ENCODE measurements at places on chromosomes 6 and 20.

GRCh38 chr6:12314751-12315150, 24.6 kb downstream of the EDN1 start:
- DNase-seq, result no peak

DNA sequence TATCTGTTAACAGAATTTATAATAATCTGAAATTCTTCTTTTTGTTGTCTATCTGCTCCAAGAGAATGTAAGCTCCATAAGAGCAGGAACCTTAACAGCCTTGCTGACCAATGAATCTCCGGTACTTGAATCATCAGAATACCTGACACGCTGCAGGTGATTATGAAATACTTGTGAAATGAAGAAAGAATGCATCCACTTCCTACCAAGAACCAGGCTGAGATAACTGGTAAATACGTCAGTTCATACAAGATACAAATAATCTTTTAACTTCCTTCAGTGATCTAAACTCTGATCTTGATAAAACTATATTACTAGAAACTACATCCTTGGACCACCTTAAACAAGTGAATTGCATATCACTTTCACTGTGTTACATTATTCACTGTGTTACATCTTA, 116.2 kb downstream of the MAP3K5 start:
- DNase-seq, result no peak

GRCh38 chr20:8228315-8228714, 96.2 kb downstream of the PLCB1 start:
- no peak for DNase-seq

DNA sequence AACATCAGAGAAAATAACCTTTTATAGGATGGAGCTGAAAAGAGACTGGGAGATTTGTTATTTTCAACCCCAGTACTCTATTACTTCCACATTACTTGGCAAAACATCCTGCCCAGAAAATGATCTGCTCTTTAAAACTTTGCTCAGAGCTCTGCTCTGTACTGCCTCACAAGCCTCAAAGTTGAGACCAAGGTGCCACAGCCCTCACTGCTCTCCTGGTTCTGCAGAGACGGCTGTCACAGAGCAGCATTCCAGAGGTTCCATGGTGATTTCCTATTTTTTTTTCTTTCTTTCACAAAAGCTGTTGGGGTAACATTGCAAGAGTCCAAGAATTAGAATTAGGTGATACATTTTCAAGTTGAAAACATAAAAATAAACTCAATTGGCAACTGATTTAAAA, 155.2 kb downstream of the UBE3D start:
- DNase-seq, result no peak

DNA sequence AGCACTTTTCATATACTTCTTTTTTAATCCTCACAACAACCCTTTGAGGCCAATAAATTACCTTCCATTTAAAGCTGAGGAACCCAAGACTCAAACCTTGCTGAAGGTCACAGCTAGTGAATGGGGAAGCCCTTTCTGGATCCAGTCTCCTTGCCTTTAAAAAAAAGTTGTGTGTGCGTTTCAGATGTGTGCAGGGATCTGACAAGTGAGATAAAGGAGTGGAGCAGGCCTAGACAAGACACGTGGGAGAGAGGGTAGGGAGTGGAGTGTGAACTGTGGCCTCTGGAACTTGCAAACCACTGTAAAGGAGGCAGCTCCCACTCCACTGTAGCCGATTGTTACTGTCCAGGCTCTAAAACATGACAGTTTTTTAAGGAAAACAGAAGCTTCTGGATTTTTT, 1.9 kb downstream of the KLHL32 start:
- DNase-seq, result no peak

GRCh38 chr6:284486-284885, 7.8 kb upstream of the DUSP22 start:
- DNase-seq, result no peak

DNA sequence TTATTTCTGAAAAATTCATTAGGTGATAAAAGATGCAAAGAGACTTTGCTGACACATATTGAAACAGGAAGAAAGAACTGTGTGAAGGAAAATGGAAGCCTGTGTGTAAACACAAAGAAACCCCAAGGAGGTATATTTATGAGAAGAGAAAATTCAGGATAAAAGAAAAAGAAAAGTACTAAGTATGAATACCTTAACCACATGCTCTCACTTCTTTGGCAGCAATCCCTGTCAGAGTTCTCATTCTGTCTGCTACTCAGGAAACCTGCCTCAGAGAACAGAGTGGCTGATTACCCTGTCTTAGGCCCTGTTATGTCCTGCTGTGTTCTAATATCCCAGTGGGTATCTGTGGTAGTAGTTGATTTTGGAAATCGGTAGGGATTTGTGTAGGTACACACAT, 457.9 kb downstream of the TBC1D32 start:
- DNase-seq, result no peak

DNA sequence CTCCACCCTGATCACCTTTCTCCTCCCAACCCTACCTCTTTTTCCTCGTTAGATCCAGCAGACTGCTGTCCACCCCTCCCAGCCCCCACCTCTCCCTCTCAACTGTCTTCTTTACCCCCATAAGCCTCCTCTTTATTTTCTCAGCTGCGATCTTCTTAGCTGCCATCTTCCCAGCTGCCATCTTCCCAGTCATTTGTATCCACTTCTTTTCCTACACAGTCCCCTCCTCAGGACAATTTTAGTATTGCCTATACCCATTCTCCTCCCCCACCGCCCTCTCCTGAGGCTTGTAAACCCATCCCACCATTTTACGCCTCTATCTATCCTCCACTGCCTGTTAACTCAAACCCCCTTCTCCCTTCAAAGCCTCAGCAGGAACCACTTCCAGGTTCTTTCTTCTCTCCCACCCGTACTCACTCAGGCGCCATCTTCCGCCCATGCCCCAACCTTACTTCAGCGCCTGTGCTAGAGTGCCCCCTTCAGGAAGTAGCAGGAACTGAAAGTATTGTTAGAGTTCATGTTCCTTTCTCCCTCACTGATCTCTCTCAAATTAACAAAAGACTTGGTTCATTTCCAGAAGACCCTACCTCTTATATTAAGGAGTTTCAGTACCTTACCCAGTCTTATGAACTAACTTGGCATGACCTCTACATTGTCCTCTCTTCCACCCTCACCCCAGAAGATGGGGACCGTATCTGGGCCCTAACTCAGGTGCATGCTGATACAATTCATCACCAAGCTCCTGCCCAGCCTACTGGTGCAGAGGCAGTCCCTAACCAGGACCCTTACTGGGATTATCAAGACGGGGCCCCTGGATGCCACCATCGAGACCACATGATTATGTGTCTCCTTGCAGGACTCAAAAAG, 236.0 kb downstream of the ADGRG6 start:
- DNase-seq, result peak; percentile 14

- DNase-seq, result no peak
Measured at GRCh38 chr6:116697480-116697879, 16.5 kb downstream of the KPNA5 start.

- peak; percentile 36 for DNase-seq
Measured at GRCh38 chr20:44683263-44684046, 31.7 kb upstream of the CCN5 start.

DNA sequence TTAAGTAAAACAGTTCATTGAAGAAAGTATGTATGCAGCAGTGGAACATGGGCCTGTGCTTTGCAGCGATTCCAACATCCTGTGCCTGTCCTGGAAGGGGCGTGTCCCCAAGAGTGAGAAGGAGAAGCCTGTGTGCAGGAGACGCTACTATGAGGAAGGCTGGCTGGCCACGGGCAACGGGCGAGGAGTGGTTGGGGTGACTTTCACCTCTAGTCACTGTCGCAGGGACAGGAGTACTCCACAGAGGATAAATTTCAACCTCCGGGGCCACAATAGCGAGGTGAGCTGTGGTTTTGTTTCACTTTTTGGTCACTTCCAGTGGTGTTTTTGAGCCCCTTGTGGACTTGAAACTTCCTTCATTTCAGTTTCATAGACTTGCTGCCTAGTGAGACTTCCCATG, 1.7 kb downstream of the TULP4 start:
- DNase-seq, result no peak

DNA sequence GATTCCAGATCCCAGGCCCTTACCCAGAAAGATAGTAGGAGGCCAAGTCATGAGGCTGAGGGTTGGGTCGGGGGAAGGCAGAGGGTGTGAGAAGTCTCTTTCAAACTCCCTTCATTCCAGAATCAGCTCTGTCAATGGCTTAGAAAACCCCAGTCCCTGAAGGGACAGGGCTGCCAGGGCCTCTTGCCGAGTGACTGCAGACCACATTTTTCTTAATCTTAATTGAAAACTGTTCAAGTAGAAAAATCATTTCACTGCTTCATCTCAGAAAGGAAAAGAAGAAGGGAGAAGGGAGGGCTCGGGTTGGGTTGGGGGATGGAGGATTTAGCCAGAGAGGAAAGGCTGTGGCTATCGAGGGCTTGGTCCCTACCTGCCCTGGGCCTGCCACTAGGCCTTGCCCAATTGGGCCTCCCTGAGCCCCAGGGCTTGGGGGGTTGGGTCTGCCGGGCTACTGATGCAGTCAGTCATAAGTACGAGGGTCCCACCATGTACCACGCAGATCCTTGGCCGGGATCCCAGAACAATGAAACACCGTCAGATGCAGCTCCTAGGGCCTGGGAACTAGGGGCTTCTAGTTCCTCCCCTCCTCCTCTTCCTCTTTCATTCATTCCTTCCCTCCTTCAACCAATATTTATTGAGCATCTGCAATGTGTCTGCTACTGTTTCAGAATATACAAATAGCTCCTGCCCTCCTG, 44.0 kb upstream of the CTNNBL1 start:
- DNase-seq, result no peak

DNA sequence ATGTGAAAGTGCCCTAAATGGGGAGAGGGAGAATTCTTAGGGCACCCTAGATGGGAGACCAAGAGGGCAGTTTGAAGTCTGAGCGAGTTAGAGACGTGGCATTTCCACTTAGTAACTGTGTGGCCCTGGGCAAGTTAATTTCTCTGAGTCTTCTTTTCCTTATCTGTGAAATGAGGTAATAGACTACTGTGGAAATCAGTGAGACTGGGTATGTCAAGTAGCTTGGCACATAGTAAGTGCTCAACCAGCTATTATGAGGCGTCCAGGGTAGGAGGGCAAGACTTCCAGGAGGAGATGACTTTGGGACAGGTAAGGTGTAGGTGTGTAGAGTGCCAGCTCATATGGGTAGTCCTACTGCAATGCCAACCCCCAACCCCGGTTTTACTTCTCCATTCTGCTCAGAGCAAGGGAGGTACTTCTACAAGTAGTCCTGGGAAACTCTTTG, 770 bp downstream of the KIF3B start:
- DNase-seq, result no peak

DNA sequence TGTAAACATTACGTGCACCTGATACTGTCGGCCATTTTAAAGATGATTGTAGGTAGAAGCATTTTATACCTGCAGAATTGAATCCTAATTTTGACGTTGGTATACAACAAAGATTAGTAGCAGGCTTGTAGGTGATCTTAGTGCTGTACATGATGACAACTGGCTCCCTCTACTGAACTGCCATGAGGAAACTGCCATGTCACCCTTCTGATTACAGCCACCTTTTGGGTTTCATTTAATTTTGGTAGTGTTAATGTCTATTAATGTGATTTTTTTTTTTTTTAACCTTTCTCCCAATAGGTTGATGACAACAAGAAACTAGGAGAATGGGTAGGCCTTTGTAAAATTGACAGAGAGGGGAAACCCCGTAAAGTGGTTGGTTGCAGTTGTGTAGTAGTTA, 2.3 kb downstream of the RPS12 start:
- DNase-seq, result no peak

- DNase-seq, result no peak
Measured at GRCh38 chr6:44556046-44556445, 168.5 kb downstream of the CDC5L start.

DNA sequence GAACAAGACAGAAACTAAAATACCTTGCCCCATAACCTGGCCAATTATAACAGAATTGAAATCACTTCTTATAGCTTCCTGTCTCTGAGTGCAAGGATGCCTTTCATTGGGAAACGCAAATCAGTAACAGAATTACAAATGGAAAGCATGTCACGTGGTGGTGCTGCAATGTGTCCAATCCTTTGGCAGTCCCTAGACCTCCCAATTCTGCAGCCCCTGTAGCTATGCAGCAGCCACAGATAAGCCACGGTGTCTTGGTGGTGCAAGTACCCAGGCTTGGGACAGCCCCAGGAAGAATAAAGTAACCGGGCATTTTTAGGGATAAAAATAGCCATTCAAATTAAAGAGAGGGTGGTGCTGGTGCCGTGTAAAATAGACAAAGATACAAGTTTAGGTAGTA, 134.6 kb upstream of the CCN2 start:
- no peak for DNase-seq

DNA sequence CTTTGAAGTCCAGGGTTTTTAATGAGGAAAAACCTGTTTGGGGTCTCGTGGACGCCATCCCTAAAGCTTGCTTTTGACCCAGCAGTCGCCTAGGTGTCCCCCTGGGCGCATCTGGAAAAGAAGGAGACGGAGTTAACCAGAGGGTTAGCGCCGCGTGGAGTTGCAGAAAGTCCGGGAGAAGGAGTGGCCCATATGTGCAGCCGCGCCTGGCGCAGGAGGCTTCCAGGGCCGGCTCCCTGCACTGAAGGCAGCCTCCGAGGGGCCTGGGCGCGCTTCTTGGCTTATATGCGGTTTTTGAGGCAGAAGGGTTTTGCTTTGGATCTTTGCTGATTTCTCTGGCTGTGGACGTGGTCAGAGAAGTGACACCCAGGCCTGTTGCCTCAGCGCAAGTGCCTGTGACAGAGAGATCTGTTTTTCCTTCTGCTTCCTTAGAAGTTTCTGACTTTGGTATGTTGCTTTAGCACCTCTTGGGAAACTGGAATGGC, 987 bp downstream of the TMEM181 start:
- DNase-seq, result no peak

GRCh38 chr20:4724459-4725262, 3.0 kb downstream of the PRND start:
- DNase-seq, result no peak

DNA sequence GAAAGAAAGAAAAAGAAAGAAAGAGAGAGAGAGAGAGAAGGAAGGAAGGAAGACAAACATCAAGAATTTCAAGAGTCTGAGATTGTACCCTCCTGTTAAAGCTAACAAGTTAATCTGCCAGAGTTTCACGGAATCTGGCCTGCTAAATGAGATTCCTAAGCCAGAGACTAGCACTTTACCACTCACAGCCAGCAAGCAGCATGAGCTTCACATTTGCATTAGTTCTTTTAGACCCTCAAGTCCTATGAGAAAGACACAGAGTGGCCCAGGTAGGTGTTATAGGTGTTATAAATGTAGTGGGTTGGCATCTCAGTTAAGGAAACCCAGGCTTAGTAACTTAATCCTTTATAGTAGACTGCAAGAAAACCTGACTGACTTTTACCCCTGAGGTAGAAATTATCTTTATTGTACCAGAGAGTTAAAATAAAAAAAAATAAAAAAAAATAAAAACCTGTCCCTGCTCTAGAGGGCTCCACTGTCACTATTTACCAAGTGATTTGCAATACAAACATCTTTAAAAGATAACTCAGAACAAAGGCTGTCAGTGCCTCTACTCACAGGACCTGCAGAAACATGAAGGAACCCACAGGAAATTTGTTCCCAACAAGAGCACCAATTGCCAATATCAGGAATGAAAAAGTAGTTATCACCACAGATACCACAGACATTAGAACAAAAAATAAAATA, 9.7 kb upstream of the IBTK start:
- no peak for DNase-seq

- no peak for DNase-seq
Measured at GRCh38 chr6:62492192-62492822, 206.3 kb upstream of the KHDRBS2 start.
